ENCODE measurements at places on chromosomes 16 and 17.
A peak's percentile ranks its signal among the peaks of the same experiment; 100 is the strongest.

GRCh38 chr16:67561501-67561823 lies 864 bp upstream of the CTCF start:
- no peak for DNase-seq

- peak; percentile 48 for DNase-seq
These were observed 1151.9 kb upstream of the GOT2 start for GRCh38 chr16:59886021-59886420.

DNA sequence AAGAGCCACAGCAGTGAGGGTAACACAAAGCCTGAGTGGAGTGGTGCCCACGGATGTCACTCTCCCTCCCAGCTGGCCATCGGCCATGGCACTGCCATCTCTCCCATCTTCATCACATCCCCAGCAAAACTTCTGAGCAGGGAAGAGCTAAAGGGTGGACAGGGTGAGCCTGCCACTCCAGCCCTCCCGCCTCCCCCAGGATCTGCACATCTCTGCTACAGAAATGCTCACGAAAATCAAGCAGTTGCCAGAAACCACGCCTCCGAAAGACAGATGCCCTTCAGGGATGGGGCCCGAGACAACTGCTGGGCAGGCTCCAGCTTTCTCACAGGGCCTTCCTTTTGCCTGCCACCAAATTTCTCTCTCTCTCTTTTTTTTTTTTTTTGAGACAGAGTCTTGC lies 3.6 kb downstream of the GRIN2C start:
- DNase-seq = no peak

DNA sequence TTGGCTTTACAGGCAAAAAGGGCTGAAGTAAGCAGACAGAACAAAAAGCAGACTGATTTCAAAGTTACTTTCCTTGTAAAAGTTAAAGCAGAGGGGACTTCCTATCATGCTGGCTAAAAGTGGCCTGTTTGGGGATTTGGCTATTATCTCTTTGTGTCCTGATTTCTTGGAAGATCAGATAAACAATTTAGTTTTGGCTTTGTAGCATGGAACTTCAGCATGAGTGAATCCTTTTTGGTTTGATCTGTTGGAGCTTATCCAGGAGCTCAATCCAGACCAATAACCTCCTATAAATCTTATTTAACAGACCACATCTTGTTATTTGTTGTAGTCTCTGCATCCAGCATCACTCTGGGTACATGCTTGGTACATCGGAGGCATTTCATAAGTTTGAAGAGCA lies 8.9 kb upstream of the RNF112 start:
- DNase-seq = no peak

- DNase-seq = no peak
These were observed at the start of gene B4GALNT2 for GRCh38 chr17:49132699-49133364. B4GALNT2 (plus strand) TSS chr17:49132769; CDS start chr17:49132793, 24 bp downstream.

- no peak for DNase-seq
These were observed 16.3 kb downstream of the DNAI2 start for GRCh38 chr17:74290340-74290739.

DNA sequence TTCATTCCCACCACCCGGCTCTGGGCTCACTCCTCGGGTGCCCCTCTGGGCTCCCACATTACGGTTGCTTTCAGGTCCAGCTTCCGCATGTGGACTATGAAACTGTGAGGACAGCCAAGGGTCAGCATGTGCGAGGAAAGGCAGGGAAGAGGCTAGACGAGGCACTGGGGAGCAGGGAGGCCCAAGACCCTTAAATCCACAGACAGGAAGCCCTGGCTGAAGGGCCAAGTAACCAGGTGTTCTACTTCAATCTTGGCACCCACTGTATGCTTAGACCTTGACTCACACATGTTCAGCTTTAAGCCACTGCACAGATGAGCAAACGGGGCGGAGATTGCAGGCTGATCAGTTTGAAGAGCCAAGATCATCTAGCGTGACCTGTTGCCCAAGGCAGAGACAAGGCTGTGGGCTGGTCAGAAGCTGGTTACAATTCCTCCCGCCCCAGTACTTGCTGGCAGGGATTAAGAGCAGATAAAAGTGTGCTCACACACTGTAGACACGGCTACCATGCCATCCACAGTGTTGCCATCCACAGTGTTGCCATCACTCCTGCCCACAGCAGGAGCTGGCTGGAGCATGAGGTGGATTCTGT lies at the start of gene CES4A:
TSS of gene CES4A (plus strand) at position 393 of the 592 bp plus-strand sequence. CDS start at position 577, 184 bp downstream.
- peak; percentile 11 for DNase-seq

DNA sequence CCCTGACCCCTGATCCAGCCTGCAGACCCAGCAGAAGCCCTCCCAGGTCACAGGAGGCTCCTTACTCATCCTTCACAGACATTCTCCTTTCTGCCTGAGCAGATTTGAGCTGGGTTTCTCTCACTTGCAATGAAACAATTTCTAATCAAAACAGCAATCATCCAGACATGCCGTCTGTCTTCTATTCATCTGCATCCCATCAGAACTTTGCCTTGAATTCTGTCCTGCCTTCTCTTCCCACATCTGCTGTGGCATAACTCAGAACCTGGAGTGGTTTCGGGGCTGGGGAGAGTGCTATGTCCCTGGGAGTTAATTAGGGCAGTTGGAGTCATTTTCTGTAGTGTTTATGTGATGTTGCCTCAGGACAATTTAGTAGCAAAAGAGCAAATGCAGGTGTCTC lies 278.6 kb downstream of the CBLN1 start:
- no peak for DNase-seq

- DNase-seq = no peak
These were observed 6.2 kb upstream of the CBFA2T3 start for GRCh38 chr16:88983165-88983564.

Measured in foreskin melanocyte (primary cell).